Renal cortex interstitium (tissue), 15 donors: ENCODE measurements at places on chromosomes 2 and 18. TPM values are rescaled to one million over a fixed set of nuclear protein-coding genes. Genes with fewer than 3 reads are reported as not detected.

ASB1 gene
- 30.4 TPM for polyA plus RNA-seq

GPAT2 gene
- 0.83 TPM for polyA plus RNA-seq

FRZB gene
- 10.0 TPM for polyA plus RNA-seq

TMEM37 gene
- polyA plus RNA-seq: 54.9 TPM

LRRTM4 gene
- 0.68 TPM for polyA plus RNA-seq

NPHP1 gene
- 14.0 TPM for polyA plus RNA-seq
